ENCODE measurements at places on chromosomes 13 and 19. TPM values are rescaled to one million over a fixed set of nuclear protein-coding genes. Genes with fewer than 3 reads are reported as not detected.

The GPC5 gene
- total RNA-seq, result not detected

DNA sequence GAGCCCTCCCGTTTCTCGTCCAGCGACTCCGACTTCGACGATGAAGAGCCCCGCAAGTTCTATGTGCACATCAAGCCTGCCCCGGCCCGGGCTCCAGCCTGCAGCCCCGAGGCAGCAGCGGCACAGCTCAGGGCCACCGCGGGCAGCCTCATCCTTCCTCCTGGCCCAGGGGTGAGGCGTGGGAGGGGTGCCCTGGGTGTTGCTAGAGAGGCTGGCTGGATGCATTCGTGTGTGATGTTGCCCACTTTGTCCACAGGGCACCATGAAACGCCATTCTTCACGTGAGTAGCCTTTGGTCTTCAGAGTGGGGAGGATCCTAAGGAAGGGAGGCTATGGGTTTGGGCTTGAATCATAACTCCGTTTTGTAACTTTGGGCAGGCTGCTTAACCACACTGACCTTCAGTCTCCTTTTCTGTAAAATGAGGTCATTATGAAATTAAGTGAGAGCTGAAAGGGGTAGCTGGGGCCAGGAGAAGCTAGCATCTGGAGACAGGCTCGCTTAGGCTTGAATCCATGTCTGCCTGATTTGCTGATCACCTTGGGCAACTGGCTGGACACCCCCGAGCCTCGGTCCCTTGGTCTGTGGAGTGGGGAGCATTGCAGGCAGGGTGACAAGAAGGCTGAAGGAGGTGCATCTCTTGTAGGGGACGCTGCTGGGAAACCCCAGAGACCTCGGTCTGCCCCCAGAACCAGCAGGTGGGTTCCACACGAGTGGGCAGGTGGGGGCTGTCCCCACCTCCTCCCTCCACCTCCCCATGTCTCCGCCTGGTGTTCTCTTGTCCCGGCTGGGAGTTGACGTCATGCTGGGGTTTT, 18.7 kb upstream of the B3GNT3 start:
- DNase-seq, result no peak

The IZUMO2 gene
- not detected for total RNA-seq

The C19orf38 gene
- 1.3 TPM for total RNA-seq

GRCh38 chr13:83879431-83880171, 2.7 kb downstream of the SLITRK1 start:
- no peak for DNase-seq

The WDR88 gene
- total RNA-seq, result not detected

The RGL3 gene
- 0.57 TPM for total RNA-seq

GRCh38 chr13:113645329-113645728, 12.7 kb downstream of the ATP4B start:
- DNase-seq, result no peak

DNA sequence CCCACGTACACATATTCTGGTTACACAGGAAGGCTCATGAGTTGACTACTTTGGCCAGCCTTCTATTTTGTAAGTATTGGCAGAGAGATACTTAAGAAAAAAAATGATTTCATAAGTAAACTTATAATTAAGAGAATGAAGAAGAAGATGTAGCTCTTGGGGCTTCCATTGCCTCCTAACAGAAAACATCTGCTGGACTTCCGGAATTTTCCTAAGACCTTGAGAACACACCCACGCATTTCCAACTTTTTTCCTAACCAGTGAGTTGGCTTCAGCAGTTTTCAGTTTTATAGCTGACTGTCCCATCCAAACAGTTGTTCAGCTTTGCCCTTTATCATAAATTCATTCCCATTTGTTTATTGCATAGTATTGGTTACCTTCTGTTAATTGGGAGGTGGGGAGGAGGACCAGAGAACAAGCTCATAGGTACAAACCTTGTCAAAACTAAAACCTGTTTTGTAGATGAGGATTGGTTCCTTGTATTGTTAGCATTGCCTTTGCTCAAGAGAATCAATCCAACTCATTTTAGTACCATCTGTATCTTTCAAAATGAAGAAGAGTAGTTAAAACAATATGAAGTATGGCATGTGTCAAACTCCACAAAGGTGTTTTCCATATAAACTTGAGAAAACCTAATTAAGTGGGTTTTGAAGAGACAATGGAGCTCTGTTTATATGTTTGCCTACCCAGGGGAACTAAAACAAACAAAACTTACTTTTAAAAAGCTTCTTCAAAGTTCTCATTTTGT, 93.9 kb downstream of the COL4A2 start:
- DNase-seq, result no peak

DNA sequence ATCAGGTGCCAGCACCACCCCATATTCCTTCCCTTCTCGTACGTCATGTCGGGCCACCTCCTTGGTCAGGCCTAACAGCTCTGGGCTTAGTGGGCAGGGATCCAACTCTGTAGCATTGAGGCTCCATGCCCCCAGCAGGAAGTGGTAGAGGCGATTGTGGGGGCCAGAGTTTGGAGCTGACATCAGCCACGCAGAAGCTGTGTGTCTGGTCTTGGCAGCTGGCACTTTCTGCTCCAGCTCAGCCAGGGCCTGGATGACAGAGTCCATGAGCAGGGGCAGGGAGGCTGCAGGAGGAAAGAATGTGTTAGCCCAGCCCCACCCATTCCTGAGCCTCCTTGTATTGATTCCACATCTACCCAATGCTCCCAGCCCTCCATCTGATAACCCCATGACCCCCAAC, 3.0 kb downstream of the PGLYRP2 start:
- no peak for DNase-seq

GRCh38 chr13:32581177-32581786, 5.0 kb upstream of the PDS5B start:
- DNase-seq, result no peak

The DPF1 gene
- total RNA-seq, result not detected

DNA sequence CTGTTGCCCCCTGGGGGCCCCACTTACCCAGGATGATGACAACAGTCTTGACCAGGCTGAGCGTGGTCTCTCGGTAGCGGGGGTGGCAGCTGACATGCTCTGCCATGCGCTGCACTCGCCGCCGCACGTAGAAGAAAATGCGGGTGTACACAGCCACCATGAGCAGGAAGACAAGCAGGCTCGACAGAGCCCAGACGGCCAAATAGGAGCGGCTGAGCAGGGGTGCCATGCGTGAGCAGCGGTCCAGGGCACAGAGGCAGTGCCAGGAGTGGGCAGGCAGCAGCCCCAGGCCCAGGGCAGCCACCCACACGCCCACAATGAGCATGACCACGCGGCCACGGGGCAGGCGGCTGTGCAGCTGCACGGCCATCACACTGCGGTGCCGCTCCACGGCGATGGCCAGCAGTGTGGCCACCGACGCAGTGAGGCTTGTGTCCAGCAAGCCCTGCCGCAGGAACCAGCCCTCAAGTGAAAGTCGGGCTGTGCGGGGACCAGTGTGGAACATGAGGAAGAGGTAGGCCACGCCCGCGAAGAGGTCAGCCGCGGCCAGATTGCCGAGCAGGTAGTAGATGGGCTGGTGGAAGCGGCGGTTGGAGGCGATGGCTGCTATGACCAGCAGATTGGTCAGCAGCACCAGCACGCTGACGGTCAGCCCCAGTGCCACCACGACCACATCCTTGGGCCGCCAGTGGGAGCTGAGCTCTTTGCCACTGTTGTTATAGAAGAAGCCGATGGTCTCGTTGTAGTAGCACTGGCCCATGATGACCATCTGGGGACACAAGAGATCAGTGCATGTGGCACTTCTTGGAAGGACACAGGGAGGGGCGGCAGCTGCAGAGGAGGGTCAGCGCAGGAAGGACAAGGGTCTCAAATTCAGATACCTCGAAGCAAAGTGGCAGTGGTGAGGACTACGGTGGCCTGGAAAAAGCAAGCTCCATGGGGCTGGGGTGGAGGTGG, 1.2 kb downstream of the LPAR2 start:
- DNase-seq, result no peak

The IQCN gene
- 0.53 TPM for total RNA-seq
